Stimulated activated naive B cell treated with anti-CD40 and anti-IgM and Interleukin-4, amounts not matched to agents 10 μg/mL and 1 μg/mL and 100 μg/mL, for 72 hours (primary cell): ENCODE measurements at places on chromosomes 5 and 9.

GRCh38 chr5:69492391-69492922 is at the start of gene OCLN:
TSS of gene OCLN (plus strand) at chr5:69492790. CDS start at chr5:69504245, 11,455 bp downstream.
- DNase-seq: peak; percentile 18

DNA sequence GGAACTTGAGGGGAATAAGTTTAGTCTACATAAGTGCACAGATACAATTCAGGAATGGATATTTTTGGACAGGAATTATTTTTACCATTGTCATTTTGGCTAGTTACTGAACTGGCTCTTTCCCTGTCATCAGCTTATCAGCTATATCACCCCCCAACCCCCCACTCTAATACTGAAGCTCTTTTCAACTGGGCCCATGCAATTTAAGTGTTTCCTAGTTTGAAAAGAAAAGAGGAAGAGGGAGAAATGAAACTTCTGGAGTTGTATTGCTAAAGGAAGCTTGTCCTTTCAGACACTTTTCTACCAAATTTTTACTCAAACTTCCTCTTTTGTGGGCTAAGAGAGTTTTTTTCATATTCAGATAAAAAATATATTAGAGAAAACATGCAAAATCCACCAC is 18.5 kb upstream of the TIMD4 start:
- DNase-seq: no peak

DNA sequence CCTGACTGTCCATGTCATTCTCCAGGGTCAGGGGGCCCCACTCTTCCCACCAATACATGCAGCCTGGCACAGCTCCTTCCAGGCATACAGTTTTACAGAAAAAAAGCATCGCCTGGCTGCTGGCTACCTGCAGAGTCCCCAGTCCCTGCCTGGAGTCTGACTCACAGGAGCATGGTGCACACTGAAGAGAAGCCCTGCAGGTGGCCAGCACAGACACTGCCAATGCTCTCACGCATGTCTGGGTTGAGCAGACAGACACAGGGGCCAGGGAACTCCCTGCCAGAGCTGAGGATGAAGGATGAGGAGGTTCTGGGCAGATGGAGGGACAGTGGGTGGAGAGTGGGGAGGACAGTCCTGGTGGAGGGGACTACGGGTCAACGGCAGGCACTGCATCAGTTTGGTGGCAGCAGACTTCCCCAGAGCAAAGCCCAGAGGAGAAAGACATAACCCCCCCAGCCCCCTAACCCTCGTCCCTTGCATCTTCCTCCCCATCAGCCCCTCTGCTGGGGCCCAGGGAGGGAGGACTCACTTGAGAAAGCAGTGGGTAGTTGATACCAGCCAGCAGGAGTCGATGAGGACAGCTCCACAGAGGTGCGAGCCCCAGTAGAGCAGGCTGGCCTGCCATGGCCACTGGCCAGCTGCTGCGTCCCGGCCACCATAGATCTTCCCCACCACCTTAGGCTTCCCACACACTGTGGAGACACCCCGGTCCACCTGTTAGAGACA is 72.9 kb upstream of the SPTLC1 start:
- DNase-seq: no peak

GRCh38 chr9:26802921-26803320 is 89.7 kb downstream of the CAAP1 start:
- DNase-seq: no peak

- peak; percentile 98 for DNase-seq
Observed at GRCh38 chr5:140564196-140565023, at the start of the genes APBB3 and SLC35A4. TSS of gene APBB3 (minus strand) at chr5:140564598. CDS start at chr5:140564245, 353 bp downstream. TSS of gene SLC35A4 (plus strand) at chr5:140564828. CDS start at chr5:140567170, 2,342 bp downstream.

GRCh38 chr5:72476275-72476674 is 30.9 kb downstream of the ZNF366 start:
- DNase-seq: no peak

- no peak for DNase-seq
Observed at GRCh38 chr5:146662229-146662628, 146.2 kb upstream of the GPR151 start.

GRCh38 chr5:83220331-83220730 is 143.0 kb downstream of the XRCC4 start:
- no peak for DNase-seq

DNA sequence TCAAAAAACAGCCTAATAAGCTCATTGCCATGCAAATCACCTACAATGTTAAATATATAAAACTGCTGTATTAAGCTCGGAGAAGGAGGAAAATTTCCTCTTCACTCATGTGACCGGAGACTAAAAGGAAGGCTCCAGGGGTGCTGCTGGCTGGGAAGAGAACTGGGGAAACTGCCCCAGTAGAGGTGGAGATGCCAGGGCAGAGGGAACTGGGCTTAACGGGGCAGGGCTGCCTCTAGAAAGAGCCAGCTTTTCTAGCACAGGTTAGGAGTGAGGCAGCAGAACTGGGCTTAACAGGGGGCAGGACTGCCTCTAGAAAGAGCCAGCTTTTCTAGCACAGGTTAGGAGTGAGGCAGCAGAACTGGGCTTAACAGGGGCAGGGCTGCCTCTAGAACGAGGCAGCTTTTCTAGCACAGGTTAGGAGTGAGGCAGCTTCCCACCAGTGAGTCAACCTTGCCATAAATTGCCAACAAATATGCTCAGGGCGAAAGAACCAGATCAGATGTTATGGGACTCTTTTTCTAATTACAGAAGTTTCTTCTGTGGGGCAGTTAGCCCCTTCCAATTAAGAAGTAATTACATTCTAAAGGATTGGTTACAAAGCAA is 115.3 kb downstream of the FANCC start:
- no peak for DNase-seq

- no peak for DNase-seq
Observed at GRCh38 chr5:42749020-42749419, 7.6 kb upstream of the CCDC152 start.

DNA sequence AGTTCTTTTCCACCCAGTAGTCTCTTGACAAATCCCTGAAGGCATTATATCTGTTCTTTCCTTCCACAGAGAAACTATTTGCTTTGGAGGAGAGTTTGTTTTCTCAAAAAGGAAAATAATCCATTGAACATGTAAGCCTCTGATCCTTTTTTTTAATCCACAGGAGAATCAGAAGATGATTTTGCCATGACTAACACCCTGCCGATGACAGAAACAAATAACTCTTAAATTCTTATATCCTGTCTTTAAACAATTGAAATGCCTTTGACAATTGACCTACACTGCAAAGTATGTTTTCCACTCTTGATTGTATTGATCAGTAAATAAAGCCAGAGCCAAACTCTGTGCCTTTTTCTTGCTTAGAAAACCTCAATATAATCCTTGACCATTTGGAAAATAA is 666.4 kb upstream of the CTNND2 start:
- no peak for DNase-seq

DNA sequence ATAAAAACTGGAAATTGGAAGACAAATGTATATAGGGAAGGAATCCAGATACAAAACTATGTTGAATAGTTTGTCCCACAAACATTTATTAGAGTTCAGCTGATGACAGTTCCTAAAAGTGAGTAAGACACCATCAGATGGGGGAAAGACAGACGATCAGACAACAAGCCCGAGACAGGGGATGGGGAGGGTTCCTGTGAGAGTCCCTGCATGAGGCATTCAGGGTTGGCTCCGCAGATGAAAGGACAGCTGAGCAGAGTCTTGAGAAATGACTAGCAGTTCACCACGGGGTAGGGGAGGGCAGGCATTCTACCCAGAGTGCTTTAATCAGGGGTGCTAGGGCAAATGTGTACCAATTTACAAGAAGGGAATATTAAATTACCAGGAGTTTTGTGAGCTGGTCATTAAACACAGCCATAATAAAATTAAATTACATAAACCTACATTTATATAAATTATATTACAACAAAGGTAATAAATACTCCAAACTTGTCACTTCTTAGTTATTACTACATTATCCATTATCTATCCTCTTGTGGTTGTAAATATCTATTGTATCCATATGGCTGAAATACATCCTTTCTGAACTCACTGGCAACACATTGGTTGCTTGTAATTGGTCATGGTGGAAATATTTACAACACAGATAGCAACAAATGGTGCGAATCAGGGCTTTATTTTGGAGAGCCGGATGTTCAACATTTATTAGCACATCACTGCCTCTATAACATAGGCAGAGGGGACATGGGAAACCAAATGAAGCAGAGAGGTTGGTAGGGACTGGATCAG is 27.8 kb downstream of the TNFSF15 start:
- no peak for DNase-seq

- DNase-seq: no peak
Observed at GRCh38 chr5:10330511-10331230, 22.8 kb upstream of the MARCHF6 start.

GRCh38 chr5:109644829-109645228 is 44.9 kb upstream of the MAN2A1 start:
- DNase-seq: no peak

DNA sequence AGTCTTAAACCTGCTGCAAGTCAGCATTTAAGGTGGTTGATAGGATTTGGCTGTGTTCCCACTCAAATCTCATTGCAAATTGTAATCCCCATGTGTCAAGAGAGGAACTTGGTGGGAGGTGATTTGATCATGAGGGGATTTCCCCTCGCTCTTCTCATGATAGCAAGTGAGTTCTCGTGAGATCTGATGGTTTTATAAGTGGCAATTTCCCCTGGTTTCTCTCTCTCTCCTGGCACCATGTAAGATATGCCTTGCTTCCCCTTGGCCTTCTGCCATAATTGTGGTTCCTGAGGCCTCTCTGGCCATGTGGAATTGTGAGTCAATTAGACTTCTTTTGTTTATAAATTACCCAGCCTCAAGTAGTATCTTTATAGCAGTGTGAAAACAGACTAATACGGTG is 84.3 kb upstream of the SMC2 start:
- DNase-seq: no peak

DNA sequence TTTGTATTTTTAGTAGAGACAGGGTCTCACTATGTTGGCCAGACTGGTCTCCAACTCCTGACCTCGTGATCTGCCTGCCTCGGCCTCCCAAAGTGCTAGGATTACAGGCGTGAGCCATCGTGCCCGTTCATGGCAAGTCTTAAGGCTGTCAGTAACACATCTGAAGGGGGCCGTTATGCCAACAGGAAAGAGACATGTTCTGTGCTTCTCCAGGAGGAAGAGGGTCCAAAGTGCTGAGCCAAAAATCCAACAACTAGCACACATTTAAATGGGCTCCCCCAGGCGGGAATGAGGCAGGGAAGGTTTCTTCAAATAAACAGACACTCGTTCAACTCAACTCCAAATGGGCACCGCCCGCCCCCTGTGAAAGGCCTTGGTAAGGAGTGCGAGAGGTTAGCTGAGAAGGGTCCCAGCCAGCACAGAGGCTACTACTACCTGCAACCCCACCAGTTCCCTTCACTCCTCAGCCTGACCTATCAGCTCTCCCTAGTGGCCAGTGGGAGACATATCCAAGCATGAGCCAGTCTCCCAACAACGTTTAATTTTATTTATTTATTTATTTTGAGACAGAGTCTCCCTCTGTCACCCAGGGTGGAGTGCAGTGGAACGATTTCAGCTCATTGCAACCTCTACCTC is 84.1 kb upstream of the DMRT1 start:
- no peak for DNase-seq

DNA sequence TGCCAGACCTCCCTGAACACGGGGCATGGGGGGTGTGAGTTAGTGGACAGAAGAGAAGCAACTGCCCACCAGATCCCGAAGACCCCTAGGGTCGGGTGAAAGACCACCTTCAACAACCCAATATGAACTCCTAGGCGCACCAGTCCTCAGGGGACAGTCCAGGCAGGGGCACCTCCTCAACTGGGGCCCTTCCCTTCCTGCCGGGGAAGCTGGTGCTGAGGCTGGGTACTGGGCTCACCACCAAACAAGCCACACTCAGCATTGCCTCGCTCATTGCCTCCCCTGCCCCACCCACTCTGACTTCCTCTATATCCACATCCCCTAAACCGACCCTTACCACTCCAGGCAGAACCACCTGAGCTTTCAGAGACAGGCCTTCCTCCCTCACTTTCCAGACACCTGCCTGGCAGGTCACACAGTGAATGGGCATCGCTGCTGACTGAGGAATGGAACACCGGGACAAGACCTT is 42.5 kb downstream of the SEMA4D start:
- DNase-seq: no peak
